Putamen (tissue), 1 donor: ENCODE measurements at places on chromosomes 12 and 14.

GRCh38 chr12:112243255-112244110 is 118.1 kb downstream of the TRAFD1 start:
- DNase-seq: no peak

DNA sequence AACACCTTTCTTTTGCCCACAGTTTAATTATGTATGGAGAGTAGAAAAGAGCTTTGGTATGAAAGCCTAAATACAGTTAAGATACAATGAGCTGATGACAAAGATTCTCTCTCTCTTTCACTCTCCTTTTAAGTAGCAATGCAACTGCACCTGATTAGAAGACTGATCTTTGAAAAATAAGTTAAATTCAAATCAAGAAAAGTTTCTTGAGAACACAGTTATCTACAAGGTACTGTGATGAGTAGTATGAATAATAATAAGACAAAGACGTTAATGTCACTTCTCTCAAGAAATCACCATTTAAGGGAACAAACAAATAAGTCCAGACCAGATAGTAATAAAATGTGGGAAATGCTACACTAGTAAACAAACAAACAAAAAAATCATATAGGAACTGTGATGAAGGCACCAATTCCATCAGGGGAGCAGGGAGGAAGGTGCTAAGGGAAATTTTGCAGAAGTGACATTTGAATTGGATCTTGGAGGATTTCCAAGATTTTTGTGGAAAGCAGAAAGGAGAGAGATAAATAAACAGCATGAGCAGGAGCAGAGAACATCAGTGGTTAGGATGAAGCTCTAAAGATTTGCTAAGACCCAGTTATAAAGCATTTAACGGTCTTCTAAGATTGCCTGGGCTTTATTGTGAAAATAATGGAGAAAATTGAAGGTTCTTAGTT is 65.2 kb upstream of the STK38L start:
- no peak for DNase-seq

- no peak for DNase-seq
These were observed 10.2 kb downstream of the SYNE2 start for GRCh38 chr14:63863004-63863403.

DNA sequence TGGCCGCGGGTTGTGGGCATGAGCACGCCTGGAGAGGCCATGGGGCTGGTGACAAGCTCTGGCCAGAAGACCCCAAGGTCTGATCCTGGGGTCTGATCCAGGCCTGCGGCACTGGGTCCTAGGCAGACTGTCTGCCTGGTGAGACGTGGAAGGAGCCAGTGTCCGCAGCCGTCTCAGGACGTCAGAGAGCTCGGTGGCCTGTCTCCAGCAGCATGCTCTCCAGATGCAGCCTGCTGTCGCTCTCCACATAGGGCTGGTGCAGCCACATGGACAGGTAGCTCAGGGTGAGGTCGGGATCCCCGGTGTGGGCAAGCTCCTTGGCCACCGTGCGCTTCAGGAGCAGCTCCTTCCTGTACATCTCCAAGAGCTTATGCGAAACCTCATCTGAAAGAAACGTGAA is 14.3 kb downstream of the CINP start:
- DNase-seq: no peak

GRCh38 chr12:40942326-40942725 is 245.8 kb upstream of the PDZRN4 start:
- no peak for DNase-seq

GRCh38 chr12:7060353-7060954 is at the start of gene C1S:
Gene C1S (plus strand): TSS chr12:7060718. CDS start chr12:7061913, 1,195 bp downstream.
- DNase-seq: peak; percentile 13

GRCh38 chr14:38290601-38291188 is 34.8 kb upstream of the CLEC14A start:
- DNase-seq: peak; percentile 3

GRCh38 chr12:94151582-94151981 is 3.2 kb downstream of the PLXNC1 start:
- DNase-seq: no peak

DNA sequence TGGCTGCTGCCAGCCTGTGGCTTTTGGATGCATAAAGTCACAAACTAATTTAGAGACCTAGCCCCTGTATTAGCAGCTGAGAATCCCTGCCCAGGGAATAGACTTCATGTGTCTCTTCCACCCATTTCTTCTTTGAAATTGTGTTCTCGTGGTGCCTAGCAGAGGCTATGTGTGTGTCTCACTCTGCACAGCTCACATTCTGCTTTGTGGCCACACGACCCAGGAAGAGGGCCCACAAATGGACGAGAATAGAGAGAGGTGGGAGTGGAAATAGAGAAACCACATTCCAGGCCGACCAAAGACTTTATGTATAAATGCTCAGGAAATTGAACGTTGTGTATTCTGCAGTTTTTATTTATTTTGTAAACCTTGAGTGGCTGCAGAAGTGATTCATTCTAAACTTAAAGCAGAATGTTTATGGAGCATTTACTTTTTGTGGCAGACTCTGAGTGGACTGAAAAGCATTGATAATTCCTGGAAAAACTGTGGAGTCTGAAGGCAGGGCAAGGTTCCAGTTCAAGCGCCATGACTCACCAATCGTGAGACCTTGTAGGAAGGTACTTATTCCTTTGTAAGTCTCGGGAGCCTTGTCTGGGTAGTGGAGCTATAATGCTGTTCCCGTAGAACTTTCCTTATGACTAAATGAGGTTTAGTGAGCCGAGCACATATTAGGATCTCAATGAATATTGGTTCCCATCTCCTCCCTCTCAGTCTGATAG is 9.1 kb downstream of the B4GALNT3 start:
- no peak for DNase-seq

DNA sequence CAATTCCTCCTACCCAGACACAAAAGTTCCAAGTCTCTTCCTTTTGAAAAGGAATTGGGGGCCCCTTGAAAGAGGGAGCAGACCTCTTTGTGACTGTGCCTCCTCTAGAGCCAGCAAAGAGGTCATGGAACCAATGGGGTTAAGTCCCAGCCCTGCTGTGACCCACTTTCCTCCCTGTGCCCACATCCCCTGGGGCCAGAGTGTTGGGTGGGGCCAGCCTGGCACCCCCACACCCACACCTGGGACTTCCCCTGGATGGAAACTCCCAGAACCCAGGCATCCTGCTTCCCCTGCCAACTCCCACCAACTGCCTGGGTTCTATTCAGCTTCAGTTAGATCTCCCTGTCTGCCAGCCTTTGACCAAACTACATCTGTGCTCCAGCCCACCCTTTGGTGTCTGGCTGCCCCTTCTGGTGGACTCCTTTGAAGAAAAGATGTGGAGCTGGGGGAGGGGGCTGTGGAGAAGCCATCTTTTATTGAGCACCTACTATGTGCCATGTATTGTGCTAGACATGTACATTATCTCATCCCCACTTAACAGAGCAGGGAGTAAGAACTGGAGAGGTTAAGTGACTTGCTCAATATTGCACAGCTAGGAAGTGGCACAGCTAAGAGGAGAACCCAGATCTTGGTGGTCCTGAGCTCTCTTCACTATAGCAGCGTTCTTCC is 4.6 kb upstream of the RARG start:
- no peak for DNase-seq

GRCh38 chr12:57471661-57472060 is 8.0 kb downstream of the ARHGAP9 start:
- DNase-seq: no peak

GRCh38 chr12:5557906-5558305 is 126.0 kb downstream of the NTF3 start:
- no peak for DNase-seq

DNA sequence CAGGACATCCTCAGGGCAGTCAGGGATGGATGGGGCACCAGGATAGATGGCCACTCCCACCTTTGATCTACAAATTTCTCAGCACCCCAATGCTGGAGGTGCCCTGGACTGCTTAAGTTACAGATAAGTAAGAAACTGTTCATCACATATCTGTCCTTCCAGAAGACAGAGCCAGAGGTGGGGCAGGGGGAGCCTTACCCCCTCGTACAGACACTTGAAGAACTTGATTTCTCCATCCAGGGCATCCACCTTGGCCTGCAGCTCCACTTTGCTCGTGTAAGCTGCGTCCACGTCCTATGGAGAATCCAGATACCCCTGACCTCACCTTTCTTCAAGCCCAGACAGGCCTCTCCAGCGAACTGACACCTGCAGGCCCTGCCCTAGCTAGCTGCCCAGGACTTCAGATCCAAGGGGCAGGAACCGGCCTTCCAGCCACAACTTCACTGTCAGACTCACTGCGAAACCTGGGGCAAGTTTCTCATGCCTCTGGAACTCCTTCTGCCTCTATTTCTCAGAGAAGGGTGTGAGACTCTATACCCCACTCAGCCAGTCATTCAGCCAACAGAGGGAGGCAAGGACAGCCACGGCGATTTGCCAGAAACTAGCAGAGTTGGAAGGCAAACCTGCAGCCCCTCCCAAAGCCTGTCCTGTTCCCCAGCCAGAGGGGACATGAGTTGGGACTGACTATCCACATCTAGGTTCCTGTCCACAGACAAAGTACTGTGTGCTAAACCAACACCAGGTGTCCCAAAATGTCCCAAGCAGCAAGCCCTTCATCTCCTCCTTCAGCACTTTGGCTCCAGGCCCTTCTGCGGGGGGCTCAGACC is 3.8 kb downstream of the KRT73 start:
- DNase-seq: no peak

DNA sequence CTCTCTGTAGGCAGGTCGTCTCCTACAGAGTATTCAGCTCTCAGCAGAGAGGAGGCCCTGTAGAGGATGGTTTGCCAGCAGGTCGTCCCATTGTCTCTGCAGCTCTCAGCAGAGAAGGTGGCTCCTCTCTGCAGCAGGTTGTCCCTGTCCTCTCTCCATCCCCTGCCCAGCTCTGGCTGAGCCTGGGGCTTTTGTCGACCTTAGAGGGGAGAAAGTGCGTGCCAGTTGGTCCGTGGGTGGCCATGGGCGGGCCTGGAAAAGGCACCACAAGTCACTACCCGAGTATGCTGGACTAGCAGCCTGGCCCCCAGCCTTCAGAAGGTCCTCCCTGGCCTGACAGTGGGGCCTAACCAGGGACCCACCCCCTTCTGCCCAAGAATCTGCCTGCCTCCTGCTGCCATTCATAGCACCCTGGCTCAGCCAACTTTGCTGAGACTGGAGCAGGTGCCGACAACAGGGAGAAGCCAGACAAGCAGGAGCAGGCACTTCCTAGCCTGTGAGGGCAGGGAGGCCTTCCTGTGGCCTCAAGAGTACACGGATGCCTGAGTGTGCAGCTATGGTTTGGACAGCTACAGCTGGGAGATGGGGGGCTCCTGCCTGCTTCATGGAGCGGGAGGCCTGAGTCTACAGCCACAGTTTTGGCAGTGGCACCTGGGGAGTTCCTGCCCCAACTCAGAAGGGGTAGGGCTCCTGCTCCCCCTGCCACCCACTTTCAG is 59.7 kb upstream of the KCNH3 start:
- no peak for DNase-seq

- no peak for DNase-seq
These were observed 474.7 kb downstream of the SLC16A7 start for GRCh38 chr12:60070552-60070951.

- no peak for DNase-seq
These were observed 386 bp downstream of the DGKA start for GRCh38 chr12:55931317-55931779.

DNA sequence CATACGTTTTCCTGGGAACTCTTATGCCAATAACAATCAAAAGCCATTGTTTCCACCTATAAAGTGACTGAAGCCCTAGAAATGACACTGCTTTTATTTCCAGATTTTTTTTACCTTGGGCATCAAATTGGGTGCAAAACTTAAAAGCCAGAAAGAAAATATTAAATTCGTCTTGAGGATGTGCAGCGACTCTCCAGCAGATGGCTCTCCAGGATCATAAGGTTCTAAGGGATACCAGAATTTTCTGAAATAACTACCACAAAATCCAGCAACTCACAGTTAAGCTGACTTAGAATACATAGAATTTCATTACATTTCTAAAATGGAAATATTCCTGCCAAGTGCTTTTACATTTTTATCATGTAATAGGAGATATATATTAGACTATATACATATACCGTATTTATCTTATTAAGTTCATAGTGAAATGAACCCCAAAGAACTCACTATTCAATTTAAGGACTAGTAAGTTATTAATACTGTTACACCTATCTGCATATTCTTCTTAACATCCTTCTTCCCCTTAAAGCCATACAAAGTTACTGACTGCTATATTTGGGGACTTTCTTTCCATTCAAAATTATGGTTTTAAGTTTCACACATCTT is 44.0 kb downstream of the ARMH4 start:
- DNase-seq: peak; percentile 57

DNA sequence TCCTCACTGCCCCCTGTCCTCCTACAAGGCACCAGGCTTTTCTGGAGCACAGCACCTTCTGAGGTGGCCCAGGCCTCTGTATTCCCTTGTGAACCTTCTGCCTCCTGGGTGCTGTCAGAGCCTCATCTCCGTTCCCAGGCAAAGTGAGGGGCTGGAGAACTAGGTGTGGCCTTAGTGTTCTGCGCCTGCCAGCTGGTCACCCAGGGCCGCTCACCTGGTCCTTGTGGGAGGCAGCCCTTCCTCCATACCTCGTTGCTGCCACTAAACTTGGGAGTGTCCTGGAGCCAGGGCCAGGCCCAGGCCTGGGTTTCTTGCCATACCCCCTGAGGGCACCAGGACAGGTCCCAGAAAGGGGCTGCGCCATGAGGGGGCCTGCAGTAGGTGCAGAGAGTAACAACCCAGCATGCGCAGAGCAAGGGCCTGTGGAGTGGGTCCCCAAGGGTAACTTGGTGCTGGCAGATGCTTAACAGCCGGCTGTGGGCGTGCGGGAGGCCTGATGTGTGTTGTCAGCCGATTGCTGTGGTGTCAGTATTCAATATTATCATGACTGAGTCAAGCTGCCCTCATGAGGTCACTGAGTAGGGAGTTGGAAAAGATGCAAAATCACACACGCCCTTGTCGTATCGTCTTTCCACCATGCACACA is 17.1 kb downstream of the OTUB2 start:
- DNase-seq: no peak

DNA sequence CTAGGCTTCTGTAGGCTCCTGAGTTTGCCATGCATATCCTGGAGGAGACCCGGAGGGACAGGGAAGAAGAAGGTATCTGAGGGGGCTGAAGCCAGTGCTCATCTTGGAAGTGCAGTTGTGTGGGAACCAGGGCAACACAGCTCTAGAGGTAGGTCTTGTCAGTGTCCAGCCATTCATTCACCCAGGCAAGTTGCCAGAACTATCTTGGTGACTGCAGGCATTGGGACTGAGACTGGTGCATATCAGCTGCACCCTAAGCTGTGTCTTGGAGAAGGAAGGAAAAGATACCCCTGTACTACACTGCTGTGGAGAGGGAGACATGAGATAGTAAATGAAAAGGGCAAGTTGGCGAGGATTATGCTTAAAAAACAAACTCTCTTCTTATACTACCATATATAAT is 4.9 kb upstream of the WIF1 start:
- DNase-seq: no peak

- no peak for DNase-seq
These were observed 84.2 kb downstream of the DAAM1 start for GRCh38 chr14:59272633-59273032.

GRCh38 chr12:88572781-88573549 is 7.3 kb downstream of the KITLG start:
- DNase-seq: no peak

GRCh38 chr12:32811686-32812392 is 56.1 kb upstream of the YARS2 start:
- no peak for DNase-seq

GRCh38 chr12:6818222-6818621 is 3.4 kb upstream of the GPR162 start:
- DNase-seq: no peak

GRCh38 chr12:5014269-5014668 is 29.4 kb upstream of the KCNA5 start:
- DNase-seq: no peak
